CD4-positive, alpha-beta memory T cell (primary cell): ENCODE measurements at places on chromosomes 5 and 9.

DNA sequence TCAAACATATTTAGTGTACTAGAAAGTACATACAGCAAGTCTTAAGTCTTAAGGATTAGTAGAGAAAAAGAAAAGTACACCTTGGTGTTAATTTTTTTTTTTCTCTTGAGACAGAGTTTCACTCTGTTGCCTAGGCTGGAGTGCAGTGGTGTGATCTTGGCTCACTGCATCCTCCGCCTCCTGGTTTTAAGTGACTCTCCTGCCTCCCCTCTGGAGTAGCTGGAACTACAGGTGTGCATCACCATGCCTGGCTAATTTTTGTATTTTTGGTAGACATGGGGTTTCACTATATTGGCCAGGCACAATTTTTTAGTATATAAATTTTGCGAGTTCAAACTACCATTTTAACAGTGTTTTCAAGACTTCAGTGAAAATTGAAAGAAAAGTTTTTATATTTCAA lies 1941.1 kb upstream of the CDH6 start:
- no peaks in the 10 kb centered on the region for H3K36me3 ChIP-seq
- no peaks in the 10 kb centered on the region for H3K27me3 ChIP-seq
- no peak overlapping the region for H3K4me3 ChIP-seq
- H3K27ac ChIP-seq: no peak overlapping the region
- DNase-seq: no peak

DNA sequence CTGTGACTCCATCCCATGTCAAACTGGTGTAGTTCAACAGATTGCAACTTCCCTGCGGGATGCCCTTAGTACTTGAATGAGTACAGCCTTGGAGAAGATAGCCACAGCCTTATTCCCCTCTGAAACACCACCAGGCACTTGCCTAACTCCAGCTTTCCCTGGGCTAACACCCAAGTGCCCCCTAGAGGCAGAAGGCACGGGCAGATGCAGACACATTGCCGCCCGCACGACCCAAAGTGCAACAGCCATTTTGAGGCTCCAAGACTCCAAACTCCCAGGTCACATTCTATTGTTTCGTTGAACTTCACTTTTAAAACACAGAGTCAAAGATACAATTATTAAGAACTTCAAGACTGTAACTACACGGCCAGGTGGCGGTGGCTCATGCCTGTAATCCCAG lies 163.6 kb upstream of the CDH6 start:
- no peak for DNase-seq
- H3K4me1 ChIP-seq: no peaks in the 10 kb centered on the region
- H3K4me3 ChIP-seq: no peak overlapping the region
- H3K27me3 ChIP-seq: no peaks in the 10 kb centered on the region
- H3K27ac ChIP-seq: no peak overlapping the region

- DNase-seq: no peak
- H3K27ac ChIP-seq: no peak overlapping the region
These were observed 122.5 kb upstream of the RUSC2 start for GRCh38 chr9:35367451-35367850.

DNA sequence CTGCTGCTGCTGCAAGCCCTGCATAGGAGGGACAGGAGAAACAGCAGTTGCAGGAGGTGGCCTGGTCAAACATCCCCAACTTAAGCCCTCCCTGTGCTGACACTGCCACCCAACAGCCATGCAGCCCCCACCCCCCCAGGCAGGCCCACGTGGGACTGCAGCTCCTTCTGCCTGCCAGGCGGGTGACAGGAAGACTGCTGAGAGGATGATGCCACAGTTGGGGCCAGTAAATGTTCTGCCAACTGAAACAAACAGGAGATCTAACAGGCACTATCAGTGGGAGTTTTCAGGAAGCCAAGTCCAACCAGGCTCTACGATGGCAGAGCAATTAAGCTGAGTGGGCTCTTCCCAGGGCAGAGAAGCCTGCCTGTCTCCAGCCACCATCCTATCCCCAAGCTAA lies 31.1 kb downstream of the DIRAS2 start:
- no peaks in the 10 kb centered on the region for H3K27me3 ChIP-seq
- no peaks in the 10 kb centered on the region for H3K4me1 ChIP-seq
- H3K4me3 ChIP-seq: no peak overlapping the region
- no peaks in the 10 kb centered on the region for H3K36me3 ChIP-seq

GRCh38 chr9:3719286-3719685 lies 193.5 kb upstream of the RFX3 start:
- H3K27me3 ChIP-seq: no peaks in the 10 kb centered on the region
- no peaks in the 10 kb centered on the region for H3K36me3 ChIP-seq
- H3K4me1 ChIP-seq: no peaks in the 10 kb centered on the region
- DNase-seq: no peak

- H3K4me1 ChIP-seq: peaks cover 8% of the 10 kb centered on the region
- no peak overlapping the region for H3K27ac ChIP-seq
- no peak overlapping the region for H3K4me3 ChIP-seq
- H3K27me3 ChIP-seq: no peaks in the 10 kb centered on the region
These were observed 194.8 kb upstream of the SLC30A5 start for GRCh38 chr5:68898951-68899471.
